ENCODE measurements at places on chromosomes 3 and 15. TPM values are rescaled to one million over a fixed set of nuclear protein-coding genes. Genes with fewer than 3 reads are reported as not detected.
A peak's percentile ranks its signal among the peaks of the same experiment; 100 is the strongest.

- no peaks in the 10 kb centered on the region for H3K4me1 ChIP-seq
- no peak overlapping the region for H3K27ac ChIP-seq
- no peak for DNase-seq
- H3K27me3 ChIP-seq: peaks cover 9% of the 10 kb centered on the region
These were observed 50.3 kb downstream of the FBLN2 start for GRCh38 chr3:13598926-13599886.

The PLSCR4 gene
- total RNA-seq: not detected

DNA sequence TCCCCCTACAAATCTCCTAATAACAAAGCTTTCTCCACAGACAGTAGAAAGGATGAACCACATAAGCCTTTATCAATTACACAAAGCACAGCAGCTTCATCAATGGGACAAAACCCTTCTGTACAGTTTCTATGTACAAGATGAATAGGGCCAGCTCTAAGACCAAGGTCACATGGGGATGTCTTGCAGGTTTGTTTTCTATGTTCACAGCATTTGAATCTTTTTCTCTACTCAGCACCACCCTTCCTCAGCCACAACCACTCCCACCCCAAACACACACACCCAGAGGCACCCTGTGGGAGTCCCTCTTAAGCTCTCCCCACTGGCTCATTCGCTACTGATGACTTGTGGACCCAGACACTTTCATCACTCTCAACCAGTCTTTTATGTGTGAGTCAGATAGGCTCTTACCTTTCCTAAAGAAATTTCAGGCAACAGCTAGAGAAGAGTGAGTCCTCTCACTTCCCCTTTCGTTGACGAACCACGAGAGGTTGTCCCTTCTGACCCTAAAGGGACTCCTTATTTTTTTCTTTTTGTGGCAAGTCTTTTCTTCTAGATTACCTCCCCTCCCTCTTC lies 57.9 kb downstream of the ARHGAP31 start:
- peak; percentile 77 for DNase-seq
- no peaks in the 10 kb centered on the region for H3K36me3 ChIP-seq
- peaks cover 22% of the 10 kb centered on the region for H3K4me1 ChIP-seq

GRCh38 chr15:69313432-69314000 lies 14.8 kb downstream of the PAQR5 start:
- H3K27ac ChIP-seq: no peak overlapping the region
- H3K27me3 ChIP-seq: peaks cover 12% of the 10 kb centered on the region
- no peak overlapping the region for H3K4me3 ChIP-seq
- H3K36me3 ChIP-seq: no peaks in the 10 kb centered on the region
- no peak for DNase-seq

The CCDC54 gene
- total RNA-seq: not detected

- no peak overlapping the region for H3K4me3 ChIP-seq
- peaks cover 4% of the 10 kb centered on the region for H3K4me1 ChIP-seq
- H3K27ac ChIP-seq: no peak overlapping the region
- no peaks in the 10 kb centered on the region for H3K27me3 ChIP-seq
These were observed 1.3 kb downstream of the GRK7 start for GRCh38 chr3:141764465-141764864.

GRCh38 chr15:51982013-51982769 lies 10.6 kb upstream of the LEO1 start:
- peak overlapping the region; percentile 93 for H3K27ac ChIP-seq
- DNase-seq: peak; percentile 89
- H3K4me3 ChIP-seq: peak overlapping the region; percentile 83
- H3K27me3 ChIP-seq: no peaks in the 10 kb centered on the region

DNA sequence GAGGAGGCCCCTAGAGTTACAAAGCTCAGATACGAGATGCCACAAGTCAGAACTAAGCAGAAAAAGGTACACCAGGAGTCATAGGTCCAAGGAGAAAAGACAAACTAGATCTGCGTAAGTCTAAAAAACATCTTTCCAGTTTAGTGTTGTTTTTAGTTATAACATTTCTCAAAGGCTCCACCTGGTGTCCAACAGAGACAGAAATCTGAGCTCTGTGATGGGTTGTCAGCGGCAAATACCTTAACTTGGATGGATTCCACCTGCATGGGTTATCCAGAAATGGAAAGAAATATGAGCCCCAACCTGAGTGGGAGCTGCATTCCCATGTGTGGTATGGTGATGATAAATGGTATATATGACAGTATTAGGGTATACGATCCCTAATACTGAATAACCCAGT lies 238.6 kb upstream of the CHRM5 start:
- H3K36me3 ChIP-seq: no peaks in the 10 kb centered on the region
- no peak overlapping the region for H3K4me3 ChIP-seq
- H3K27ac ChIP-seq: no peak overlapping the region
- H3K27me3 ChIP-seq: peaks cover 2% of the 10 kb centered on the region

DNA sequence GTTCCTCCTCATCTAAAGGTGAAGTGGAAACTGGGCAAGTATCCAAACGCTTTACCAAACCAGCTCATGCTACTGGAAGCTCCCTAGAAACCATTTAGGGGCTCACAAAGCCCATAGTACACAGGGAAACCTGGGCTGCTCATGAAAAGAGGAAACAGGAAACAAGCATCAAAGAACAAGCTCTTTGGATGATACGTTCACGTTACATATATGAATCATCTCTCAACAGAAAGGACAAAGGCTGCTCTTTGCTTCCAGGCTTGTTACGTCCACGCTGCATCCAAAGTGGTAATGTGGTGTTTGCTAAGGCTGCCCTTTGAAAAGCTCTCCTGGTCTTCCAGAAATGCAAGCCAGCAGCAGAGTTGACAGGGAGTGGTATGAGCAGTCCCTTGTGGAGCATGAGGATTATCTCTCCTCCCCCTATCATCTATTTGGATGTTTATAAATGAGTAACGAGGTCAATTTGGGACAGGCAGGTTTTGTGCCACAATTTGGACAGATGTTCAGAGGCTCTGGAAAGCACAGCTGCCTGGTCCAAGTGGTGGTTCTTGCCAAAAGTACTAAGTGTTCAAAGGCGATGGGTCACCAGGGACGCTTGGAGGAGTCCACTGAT lies 98.0 kb upstream of the RORA start:
- H3K4me3 ChIP-seq: no peak overlapping the region
- DNase-seq: no peak
- H3K4me1 ChIP-seq: no peaks in the 10 kb centered on the region
- no peaks in the 10 kb centered on the region for H3K36me3 ChIP-seq

The TP63 gene
- 1.1 TPM for total RNA-seq

- H3K4me3 ChIP-seq: no peak overlapping the region
- peaks cover 29% of the 10 kb centered on the region for H3K27me3 ChIP-seq
- DNase-seq: no peak
- no peaks in the 10 kb centered on the region for H3K36me3 ChIP-seq
- no peak overlapping the region for H3K27ac ChIP-seq
- peaks cover 3% of the 10 kb centered on the region for H3K4me1 ChIP-seq
These were observed 183.1 kb downstream of the UACA start for GRCh38 chr15:70580286-70580685.

- no peaks in the 10 kb centered on the region for H3K27me3 ChIP-seq
- no peaks in the 10 kb centered on the region for H3K36me3 ChIP-seq
- H3K4me1 ChIP-seq: no peaks in the 10 kb centered on the region
- H3K4me3 ChIP-seq: no peak overlapping the region
These were observed 59.2 kb upstream of the LRRN1 start for GRCh38 chr3:3740061-3740460.

DNA sequence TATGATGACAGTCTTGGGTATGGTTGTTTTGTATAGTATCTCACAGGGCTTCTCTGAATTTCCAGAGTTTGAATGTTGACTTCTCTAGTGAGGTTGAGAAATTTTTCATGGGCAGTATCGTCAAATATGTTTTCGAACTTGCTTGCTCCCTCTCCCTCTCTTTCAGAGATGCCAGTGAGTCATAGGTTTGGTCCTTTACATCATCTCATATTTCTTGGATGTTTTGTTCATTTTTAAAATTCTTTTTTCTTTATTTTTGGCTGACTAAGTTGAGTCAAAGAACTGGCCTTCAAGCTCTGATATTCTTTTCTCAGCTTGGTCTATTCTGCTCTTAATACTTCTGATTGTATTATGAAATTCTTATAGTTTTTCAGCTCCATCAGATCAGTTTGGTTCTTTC lies 282.3 kb upstream of the NECTIN3 start:
- H3K36me3 ChIP-seq: no peaks in the 10 kb centered on the region
- H3K27me3 ChIP-seq: peaks cover 8% of the 10 kb centered on the region
- no peak overlapping the region for H3K4me3 ChIP-seq
- no peaks in the 10 kb centered on the region for H3K4me1 ChIP-seq
- no peak for DNase-seq

- no peaks in the 10 kb centered on the region for H3K4me1 ChIP-seq
- DNase-seq: no peak
- peaks cover 31% of the 10 kb centered on the region for H3K27me3 ChIP-seq
- no peak overlapping the region for H3K27ac ChIP-seq
- no peak overlapping the region for H3K4me3 ChIP-seq
- H3K36me3 ChIP-seq: no peaks in the 10 kb centered on the region
These were observed 120.1 kb downstream of the RPL22L1 start for GRCh38 chr3:170749765-170750477.

DNA sequence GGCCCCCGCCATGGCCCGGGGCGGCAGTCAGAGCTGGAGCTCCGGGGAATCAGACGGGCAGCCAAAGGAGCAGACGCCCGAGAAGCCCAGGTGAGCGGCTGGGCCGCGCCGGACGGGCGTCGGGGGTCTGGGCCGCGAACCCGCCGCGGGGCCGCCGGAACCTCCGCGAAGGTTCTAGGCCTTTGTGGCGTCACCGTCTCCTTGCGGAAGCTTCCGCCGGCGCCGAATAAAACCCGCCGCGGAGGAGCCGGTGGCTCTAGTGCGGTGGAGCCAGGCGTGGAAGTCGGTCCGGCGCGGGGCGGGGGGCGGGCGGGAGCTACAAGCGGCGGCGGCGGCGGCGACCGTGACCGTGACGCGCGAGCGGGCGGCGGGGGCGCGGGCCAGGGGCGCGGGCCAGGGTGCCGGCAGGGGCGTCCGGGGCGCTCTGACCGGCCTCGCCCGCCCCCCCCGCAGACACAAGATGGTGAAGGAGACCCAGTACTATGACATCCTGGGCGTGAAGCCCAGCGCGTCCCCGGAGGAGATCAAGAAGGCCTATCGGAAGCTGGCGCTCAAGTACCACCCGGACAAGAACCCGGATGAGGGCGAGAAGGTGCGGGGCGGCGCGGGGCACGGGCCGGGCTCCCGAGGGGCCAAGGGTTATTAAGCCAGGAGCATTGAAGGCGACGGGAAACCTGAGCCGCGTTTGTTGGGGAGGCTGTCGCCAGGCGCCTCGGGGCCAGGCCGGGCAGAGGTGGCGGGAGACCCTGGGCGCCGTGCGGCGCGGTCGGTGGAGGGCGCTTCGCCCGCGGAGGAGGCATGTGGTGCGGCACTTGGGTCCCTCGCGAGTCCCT lies at the start of gene DNAJA4:
DNAJA4 (plus strand) TSS at position 259 of the 833 bp plus-strand sequence; CDS start at position 461, 202 bp downstream.
- H3K27me3 ChIP-seq: no peaks in the 10 kb centered on the region
- H3K4me1 ChIP-seq: peaks cover 19% of the 10 kb centered on the region
- H3K4me3 ChIP-seq: peak within 1 kb of the TSS; percentile 90
- peak within 1 kb of the TSS; percentile 89 for H3K27ac ChIP-seq

GRCh38 chr15:56919031-56919608 lies 676 bp downstream of the TCF12 start:
- peak overlapping the region; percentile 84 for H3K27ac ChIP-seq
- peaks cover 32% of the 10 kb centered on the region for H3K4me1 ChIP-seq
- peak overlapping the region; percentile 95 for H3K4me3 ChIP-seq
- no peaks in the 10 kb centered on the region for H3K27me3 ChIP-seq
- peak; percentile 88 for DNase-seq

DNA sequence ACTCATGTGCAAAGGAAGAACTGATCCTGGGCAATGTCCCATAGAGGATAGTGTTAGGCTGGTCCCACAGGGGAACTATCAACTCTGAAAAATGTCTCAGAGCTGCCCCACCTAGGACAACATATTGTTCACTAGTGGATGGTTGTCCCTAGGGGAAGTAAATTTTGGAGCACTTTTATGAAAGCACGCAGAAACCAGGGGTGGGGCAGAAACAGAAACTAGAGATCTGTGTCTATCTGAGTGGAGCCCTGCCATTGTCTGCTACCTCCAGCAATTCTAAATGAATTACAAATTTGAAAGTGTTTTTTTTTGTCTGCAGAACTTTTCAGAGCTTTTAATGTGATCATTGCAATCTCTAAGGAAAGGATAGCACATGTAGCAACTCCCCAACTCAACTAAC lies 357.1 kb upstream of the PROK2 start:
- no peak overlapping the region for H3K27ac ChIP-seq
- no peaks in the 10 kb centered on the region for H3K36me3 ChIP-seq
- H3K4me3 ChIP-seq: no peak overlapping the region
- H3K4me1 ChIP-seq: peaks cover 43% of the 10 kb centered on the region
- H3K27me3 ChIP-seq: no peaks in the 10 kb centered on the region

- no peak overlapping the region for H3K27ac ChIP-seq
- DNase-seq: no peak
- no peak overlapping the region for H3K4me3 ChIP-seq
- H3K4me1 ChIP-seq: no peaks in the 10 kb centered on the region
These were observed 32.4 kb upstream of the MME start for GRCh38 chr3:155047672-155048071.

DNA sequence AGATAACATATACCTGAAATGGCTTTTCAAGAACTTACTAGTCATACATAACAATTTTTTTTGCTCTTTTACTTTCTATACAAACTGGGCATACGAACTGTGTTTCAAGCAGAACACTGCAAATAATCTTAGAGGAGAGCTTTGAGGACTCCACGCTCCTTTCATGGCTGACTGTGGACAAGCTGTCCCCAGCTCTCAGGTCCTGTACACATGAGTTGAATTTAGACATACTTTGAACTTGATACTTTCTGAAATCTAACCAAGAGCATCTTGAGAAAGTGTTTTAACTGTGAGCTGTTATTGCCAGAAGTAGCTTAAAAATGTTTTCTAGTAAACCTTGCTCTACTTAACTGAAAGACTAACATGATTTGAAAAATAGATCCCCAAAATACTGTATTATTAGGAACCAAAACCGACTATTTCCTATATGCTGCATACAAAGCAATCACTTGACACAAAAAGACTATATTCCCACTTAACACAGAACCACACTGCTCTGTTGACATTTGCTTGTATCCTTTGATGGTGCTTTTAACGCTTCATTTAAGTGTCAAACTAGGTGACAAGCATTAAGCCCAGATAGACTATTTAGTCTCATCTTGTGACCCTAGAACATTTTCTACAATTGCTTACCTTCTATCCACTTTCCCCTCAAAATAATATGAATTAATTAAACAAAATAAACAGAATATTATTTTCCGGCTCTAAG lies 755.8 kb downstream of the ROBO1 start:
- no peak overlapping the region for H3K27ac ChIP-seq
- no peak overlapping the region for H3K4me3 ChIP-seq
- peaks cover 3% of the 10 kb centered on the region for H3K27me3 ChIP-seq

Data from activated CD4-positive, alpha-beta T cell treated with anti-CD3 and anti-CD28 coated beads, Interleukin-2, amount 10 ng/mL, durations not matched to agents 24 days and 14 days (primary cell).